MCF 10A (cell line): ENCODE measurements at places on chromosomes 7 and 10. TPM values are rescaled to one million over a fixed set of nuclear protein-coding genes. Genes with fewer than 3 reads are reported as not detected.

CDH23 gene
- 0.02 and 0.07 TPM in 2 replicates for total RNA-seq

PSD gene
- 0.66 and 0.75 TPM in 2 replicates for total RNA-seq

DNA sequence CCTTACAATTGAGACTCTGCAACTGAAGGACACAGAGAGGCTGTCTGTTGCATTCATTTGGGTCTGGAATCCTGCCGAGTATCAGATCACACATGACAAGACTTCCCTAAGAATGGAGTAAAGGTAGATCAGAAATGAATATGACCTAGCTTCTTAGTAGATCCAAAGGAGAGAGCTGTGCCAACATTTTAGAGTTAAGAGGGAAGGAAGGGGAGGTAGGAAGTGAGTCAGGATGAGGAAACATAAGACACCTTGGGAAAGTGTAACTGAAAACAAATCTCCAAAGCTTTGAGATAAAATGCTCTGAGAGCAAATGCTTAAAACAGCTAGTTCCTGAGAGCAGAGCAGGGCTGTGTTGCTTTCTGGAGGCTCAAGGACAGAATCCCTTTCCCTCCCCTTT lies 6.1 kb upstream of the SLC25A13 start:
- DNase-seq = peak; percentile 72

GRCh38 chr7:9718071-9718661 lies 1255.5 kb upstream of the PHF14 start:
- no peak for DNase-seq

DNA sequence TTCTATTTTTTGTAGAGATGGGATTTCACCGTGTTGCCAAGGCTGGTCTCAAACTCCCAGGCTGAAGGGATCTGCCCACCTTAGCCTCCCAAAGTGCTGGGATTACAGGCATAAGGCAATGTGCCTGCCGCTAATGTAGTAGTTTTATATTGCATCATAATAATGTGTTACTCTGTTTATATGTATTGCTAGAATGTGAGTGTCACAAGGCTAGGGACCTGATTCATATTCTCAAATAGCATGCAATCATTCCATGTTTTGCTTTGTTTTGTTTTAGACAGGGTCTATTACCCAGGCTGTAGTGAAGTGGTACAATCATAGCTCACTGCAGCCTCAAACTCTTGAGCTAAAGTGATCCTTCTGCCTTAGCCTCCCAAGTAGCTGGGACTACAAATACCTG lies 13.5 kb downstream of the CCL26 start:
- DNase-seq = no peak
